ENCODE measurements at places on chromosomes 11 and 22. TPM values are rescaled to one million over a fixed set of nuclear protein-coding genes. Genes with fewer than 3 reads are reported as not detected.

GRAP2 gene
- polyA plus RNA-seq: 5.0 TPM

SHISAL1 gene
- polyA plus RNA-seq: 3.1 TPM

CCDC188 gene
- polyA plus RNA-seq: 46.5 TPM

PRG3 gene
- polyA plus RNA-seq: not detected

PHOX2A gene
- 1.6 TPM for polyA plus RNA-seq

HMOX1 gene
- polyA plus RNA-seq: 37.8 TPM

OR51B4 gene
- not detected for polyA plus RNA-seq

TREH gene
- polyA plus RNA-seq: 4.0 TPM

RASSF10 gene
- polyA plus RNA-seq: 2.9 TPM

MUC2 gene
- 0.41 TPM for polyA plus RNA-seq

OR56A4 gene
- polyA plus RNA-seq: not detected

HDAC10 gene
- polyA plus RNA-seq: 13.5 TPM

DCDC1 gene
- 10.4 TPM for polyA plus RNA-seq

OTOG gene
- 4.2 TPM for polyA plus RNA-seq

MPZL3 gene
- 3.4 TPM for polyA plus RNA-seq

OR51I1 gene
- not detected for polyA plus RNA-seq

ARHGEF17 gene
- polyA plus RNA-seq: 29.4 TPM

GANAB gene
- polyA plus RNA-seq: 190 TPM

OR52H1 gene
- not detected for polyA plus RNA-seq

SCO2 gene
- 1.8 TPM for polyA plus RNA-seq

CNIH2 gene
- 17.3 TPM for polyA plus RNA-seq

MFRP gene
- polyA plus RNA-seq: not detected

OR10D3 gene
- polyA plus RNA-seq: not detected

SVIP gene
- polyA plus RNA-seq: 80.1 TPM

UBASH3B gene
- 3.9 TPM for polyA plus RNA-seq

MRGPRX3 gene
- not detected for polyA plus RNA-seq

LRRC55 gene
- 0.76 TPM for polyA plus RNA-seq

LIF gene
- 1.4 TPM for polyA plus RNA-seq

A4GALT gene
- 13.5 TPM for polyA plus RNA-seq

GPR83 gene
- polyA plus RNA-seq: 0.45 TPM

LARGE1 gene
- 21.8 TPM for polyA plus RNA-seq

MYO18B gene
- polyA plus RNA-seq: 40.3 TPM

RAC2 gene
- polyA plus RNA-seq: 15.5 TPM

OR4C46 gene
- polyA plus RNA-seq: not detected

HORMAD2 gene
- 45.2 TPM for polyA plus RNA-seq

DBX1 gene
- polyA plus RNA-seq: not detected

OR10A3 gene
- not detected for polyA plus RNA-seq

ALG12 gene
- 10.6 TPM for polyA plus RNA-seq

KRTAP5-2 gene
- not detected for polyA plus RNA-seq
